NCI-H748 treated with DMSO at 0.1 percent for 48 hours (cell line): ENCODE measurements at places on chromosomes 1 and 21.

DNA sequence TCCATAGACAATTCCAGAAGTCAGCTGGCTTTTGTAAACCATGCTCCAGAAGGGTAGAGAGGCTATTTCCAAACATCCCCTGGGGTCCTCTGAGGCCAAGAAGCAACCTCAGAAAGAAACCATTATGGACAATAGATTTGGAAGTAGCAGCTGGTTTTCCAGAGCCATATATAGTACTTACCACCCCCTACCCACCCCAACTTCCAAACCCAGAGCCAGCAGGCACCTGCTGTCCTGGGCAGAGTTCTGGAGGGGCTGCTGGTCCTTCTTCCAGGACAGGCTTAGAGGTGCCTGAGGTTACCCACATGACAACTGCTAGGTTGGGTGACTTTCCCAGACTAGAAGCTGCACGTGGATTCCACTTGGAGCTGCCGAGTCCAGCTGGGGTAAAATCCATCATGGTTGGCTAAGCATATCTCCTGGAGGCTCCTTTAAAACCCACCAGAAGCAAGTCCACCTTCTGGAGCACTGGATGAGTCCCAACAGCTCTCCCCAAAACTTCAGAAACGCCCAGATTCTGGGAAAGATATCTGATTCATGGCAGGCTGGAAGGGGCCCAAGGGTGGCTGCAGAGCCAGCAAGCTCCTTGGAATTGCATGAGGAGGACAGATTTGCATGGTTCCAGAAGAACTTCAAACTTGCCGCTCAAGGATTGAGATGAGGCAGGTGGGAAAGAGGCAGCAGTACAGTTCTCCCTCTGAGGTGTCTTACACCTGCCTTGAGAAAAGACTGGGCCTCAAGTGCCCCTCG is 5.8 kb downstream of the MYCL start:
- no peak for DNase-seq

- no peak for DNase-seq
Measured at GRCh38 chr1:26081267-26082019, 14.0 kb upstream of the TRIM63 start.

- DNase-seq = peak; percentile 51
Measured at GRCh38 chr1:19154876-19155275, 55.2 kb downstream of the UBR4 start.

- no peak for DNase-seq
Measured at GRCh38 chr1:59417406-59417805, 120.5 kb downstream of the FGGY start.

GRCh38 chr1:28779751-28780408 is 32.1 kb upstream of the OPRD1 start:
- no peak for DNase-seq

DNA sequence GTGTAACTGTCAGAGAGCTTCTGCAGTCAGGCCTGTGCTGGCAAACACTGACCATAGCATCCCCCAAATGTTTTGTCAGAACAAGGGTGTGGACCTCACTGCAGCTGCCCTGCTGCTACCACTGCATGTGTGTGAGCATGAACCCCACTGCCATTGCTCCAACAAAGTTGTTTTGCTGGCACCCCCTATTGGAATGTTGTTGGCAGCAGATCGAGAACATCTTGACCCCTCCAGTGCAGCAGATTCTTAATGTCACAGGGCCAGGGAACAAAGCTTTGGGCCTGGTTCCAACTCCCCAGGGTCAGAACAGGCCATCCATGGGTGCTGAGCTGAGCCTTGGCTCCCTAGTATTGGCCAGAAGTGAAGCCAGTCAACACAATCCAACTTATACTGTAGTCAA is 1537.4 kb downstream of the NCAM2 start:
- no peak for DNase-seq

DNA sequence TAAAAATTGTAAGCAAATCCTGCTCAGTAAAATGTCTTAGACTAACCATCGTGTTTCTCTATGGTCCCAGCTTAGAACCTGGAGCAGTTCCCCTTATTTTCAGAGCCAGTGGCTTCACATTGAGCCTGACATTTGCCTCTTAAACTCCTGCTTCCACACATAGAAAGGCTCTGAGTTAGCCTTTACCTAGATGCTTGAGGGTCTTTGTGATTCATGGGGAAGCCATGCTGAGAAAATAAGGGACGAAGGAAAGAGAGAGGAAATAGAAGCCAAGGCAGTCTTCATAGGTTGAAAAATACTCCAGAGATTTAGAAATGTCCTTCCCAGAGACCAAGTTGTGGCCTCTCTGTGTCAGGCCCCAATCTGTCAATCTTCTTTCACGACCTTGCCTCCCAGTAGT is 16.1 kb upstream of the RBBP5 start:
- DNase-seq = no peak

DNA sequence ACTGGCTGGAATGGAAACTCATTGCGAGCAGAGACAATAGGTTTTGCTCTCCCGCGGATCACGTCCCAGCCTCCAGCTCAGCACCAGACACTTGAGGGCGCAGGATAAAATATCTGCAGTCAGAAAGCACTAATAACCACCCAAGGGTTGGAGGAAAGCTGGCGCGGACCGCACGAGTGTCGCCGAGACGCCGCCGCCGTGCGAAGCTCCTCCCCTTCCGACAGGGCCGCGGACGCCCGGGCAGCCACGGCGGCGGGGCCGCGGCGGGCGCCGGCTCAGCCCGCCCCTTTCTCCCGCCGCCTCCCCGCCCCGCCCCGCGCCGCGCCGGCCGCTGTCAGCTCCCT is at the start of gene CMPK1:
TSS of gene CMPK1 (plus strand) at position 213 of the 344 bp plus-strand sequence. CDS start 156 bp downstream, outside the sequence.
- DNase-seq = peak; percentile 85

DNA sequence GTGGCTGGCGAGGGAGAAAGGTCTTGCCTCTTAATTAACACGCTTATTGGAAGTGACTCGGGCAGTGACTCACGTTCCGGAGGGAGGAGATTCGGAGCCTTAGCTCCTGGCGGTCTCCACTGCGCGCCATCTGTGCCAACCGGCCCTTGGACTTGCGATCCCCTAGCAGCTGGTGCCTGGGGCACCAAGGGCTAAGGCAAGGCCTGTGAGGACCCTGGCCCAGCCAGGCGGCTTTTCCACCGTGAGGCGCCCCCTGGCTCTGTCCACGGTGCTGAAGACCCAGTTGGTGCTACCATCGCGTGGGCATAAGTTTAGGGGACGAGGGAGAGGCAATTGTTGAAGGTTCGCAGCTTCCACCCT is 1.3 kb upstream of the SYT6 start:
- no peak for DNase-seq

DNA sequence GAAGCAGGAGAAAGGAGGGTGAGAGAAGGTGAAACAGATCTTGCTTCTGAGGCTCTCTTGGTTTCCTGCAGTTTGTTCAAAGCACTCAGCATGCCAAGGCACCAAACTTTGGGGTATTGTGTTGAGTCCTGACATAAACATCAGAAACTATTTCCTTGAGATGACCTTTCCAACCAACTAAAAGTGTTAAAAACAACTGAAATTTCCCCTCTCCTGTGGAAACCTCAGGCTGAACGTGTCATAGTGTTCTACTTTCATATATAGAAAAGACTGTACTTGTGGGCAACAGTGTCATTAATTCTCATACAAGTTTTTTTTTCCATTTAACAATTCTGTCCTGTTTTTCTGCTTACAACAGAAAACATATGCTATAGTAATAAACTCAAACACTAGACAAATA is 6.3 kb upstream of the LYST start:
- DNase-seq = no peak

DNA sequence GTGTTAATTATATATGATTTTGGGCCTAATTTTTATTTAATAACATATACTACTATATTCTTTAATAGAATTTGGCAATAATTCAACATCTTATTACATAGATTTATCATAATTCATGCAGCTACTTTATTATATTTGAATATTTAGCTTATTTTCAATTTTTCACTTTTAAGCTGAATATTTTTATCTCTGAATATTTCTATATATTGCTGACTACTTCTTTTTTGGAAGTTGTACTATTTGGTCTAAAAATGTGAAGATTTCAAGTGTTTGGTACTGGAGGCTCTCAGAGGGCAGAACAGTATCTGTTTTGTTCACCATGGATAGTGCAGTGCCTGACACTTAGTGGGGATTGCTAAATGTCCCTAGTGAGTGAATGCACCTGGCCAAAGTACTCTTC is 389.5 kb downstream of the RYR2 start:
- no peak for DNase-seq

GRCh38 chr21:39232861-39233291 is 49.6 kb upstream of the PSMG1 start:
- no peak for DNase-seq

- DNase-seq = no peak
Measured at GRCh38 chr1:247335882-247336281, 4.2 kb upstream of the ZNF496 start.

- no peak for DNase-seq
Measured at GRCh38 chr1:152224093-152224492, at the start of gene HRNR. Gene HRNR, minus strand, starts transcription at chr1:152224193. Its CDS starts 940 bp downstream, at chr1:152223253.

DNA sequence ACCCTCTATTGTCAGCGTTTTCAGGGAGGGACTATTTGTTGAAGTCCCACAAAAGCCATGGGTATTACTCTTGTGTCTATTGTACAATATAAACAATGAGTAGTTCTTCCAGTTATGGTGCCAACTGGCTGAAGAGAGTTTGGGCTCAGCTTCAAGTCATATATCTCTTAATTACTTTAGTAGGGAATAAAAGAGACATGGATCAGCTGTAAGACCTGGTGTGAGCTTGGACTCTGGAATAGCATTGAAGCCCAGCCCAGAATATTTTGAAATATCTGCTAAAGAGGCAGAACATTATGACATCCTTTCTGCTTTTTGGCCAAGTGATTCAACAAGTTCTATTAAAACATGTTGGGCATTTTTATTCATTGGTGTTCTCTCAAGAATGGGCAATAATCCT is 224.9 kb downstream of the BACH1 start:
- DNase-seq = no peak

DNA sequence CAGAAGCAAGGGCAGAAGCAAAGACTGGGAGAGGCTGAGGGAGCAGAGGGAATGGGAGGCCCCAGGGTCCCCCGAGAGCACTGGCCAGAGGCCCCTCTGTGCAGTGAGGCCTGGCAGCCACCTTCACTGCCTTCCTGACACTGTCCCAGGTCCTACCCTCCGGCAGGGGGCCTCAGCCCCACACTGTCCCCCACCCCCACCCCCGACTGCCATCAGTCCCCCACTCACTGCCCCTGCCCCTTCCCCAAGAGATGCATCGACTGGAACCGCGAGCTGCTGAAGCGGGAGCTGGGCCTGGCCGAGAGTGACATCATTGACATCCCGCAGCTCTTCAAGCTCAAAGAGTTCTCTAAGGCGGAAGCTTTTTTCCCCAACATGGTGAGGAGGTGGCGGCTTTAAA is 13.0 kb upstream of the PADI6 start:
- no peak for DNase-seq

DNA sequence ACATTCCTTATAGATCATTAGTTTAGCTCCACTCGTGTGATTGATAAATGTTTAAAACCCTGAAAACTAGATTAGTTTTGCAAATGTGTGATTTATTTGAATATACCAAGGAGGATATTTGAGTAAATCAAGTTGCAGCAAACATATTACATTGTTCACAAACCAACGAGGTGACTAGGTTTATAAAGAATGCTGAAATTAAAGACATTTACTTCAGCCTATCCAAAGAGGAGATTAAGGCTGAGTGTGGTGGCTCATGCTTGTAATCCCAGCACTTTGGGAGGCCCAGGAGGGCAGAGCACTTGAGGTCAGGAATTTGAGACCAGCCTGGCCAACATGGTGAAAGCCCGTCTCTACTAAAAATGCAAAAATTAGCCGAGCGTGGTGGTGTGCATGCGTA is 34.1 kb downstream of the VTCN1 start:
- no peak for DNase-seq

- no peak for DNase-seq
Measured at GRCh38 chr1:2785631-2786328, 15.7 kb downstream of the TTC34 start.

GRCh38 chr1:178294654-178295053 is 200.8 kb downstream of the RASAL2 start:
- no peak for DNase-seq

GRCh38 chr1:161440312-161440894 is 64.9 kb upstream of the FCGR2A start:
- no peak for DNase-seq

GRCh38 chr1:224541072-224541790 is 74.9 kb upstream of the CNIH3 start:
- no peak for DNase-seq

- DNase-seq = no peak
Measured at GRCh38 chr1:19169642-19170041, 40.4 kb downstream of the UBR4 start.

- DNase-seq = no peak
Measured at GRCh38 chr21:35645991-35646390, 414.3 kb downstream of the SETD4 start.

DNA sequence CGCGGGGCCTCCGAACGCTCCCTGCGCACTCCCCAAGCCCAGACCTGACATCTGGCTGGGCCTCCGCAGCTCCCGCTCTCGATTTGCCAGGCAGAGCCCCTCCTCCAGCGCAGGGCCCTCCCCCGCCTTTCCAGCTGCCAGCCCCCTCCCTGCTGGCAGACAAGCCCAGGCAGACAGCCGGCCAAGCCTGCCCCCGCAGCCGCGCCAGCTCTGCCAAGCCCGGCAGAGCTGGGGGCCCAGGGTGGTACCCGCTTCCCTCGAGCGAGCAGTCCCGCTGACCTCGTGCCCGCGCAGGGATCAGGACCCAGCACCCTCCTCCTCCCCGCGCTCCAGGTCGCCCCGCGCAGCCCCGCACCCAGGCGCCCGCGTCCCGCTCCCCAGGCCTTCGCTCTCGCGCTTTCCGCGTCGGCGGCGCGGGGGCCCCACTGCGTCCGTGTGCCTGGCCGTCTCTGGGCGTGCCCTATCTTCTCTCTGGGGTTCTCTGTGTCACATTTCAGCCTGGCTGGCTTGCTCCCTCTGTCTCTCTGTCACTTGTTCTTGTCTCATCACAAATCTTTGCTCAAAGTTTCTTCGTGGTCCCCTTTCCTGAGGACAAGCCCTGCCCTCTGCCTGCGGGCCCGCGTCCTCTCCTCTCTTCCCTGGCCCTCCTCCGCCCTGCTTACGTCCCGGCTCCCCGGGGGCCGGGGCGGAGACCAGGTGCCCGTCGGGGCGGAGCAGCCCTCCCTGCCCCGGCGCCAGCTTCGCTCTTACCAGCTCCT is 580 bp downstream of the INKA2 start:
- DNase-seq = peak; percentile 82

DNA sequence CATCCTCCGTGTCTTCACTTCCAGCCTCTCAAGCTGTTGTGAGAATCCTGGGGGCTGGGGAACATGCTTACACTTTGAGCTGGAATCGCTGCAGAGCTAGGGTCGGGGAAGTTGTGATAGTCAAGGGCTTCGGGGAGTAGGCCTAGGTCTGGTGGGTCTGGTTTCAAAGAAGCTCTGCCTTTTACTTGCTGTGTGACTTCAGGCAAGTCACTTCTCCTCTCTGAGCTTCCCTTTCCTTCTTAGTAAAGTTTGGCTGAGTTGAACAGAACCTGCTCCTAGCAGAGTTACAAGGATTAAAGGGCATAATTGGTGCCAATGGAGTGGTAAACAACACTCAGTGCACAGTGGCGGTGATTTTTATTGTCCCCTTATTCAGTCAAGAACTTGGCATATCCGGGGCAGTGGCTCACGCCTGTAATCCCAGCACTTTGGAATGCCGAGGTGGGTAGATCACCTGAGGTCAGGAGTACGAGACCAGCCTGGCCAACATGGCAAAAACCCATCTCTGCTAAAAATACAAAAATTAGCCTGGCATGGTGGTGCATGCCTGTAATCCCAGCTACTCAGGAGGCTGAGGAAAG is 25.7 kb downstream of the ARHGEF19 start:
- no peak for DNase-seq

GRCh38 chr21:38228115-38228514 is 28.7 kb upstream of the KCNJ15 start:
- DNase-seq = peak; percentile 25

- DNase-seq = no peak
Measured at GRCh38 chr1:57258557-57259325, 165.1 kb downstream of the DAB1 start.
